ENCODE measurements at places on chromosomes 3 and 15.

- DNase-seq: no peak
Measured at GRCh38 chr3:174815750-174816149, 43.4 kb upstream of the NAALADL2 start.

GRCh38 chr3:67461667-67462142 lies 192.7 kb downstream of the SUCLG2 start:
- peak; percentile 83 for DNase-seq

DNA sequence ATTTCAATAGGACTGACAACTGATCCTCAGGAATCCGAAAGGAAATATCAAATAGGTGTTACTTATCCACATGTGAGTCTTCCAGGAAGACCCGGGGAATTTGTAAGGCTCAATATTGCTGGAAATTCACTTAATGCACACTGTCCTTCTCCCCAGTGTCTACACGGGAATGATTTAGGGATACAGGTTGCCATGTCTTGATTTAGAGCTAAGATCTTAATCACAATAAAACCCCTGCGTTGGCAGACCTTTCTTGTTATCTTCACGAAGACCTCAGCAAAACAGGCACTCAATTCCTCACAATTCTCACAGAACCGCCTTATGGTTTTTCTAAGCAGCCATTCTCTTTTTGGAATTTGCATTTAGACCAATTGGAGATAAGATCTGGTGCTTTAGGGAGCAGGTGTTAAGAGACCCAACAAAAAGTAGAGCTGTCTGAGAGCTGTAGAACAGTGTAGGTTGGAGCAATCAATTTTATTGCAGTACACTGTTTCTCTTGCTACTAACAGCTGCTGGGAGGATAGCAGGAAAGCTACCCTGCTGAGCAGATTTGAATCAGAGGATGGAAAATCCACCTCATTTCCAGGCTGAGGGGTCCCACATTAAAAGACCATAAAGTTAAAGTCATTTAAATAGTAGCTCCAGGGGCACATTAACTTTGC lies 925.7 kb downstream of the EPHA3 start:
- DNase-seq: no peak

- no peak for DNase-seq
Measured at GRCh38 chr15:82677720-82678323, 30.7 kb upstream of the CPEB1 start.

DNA sequence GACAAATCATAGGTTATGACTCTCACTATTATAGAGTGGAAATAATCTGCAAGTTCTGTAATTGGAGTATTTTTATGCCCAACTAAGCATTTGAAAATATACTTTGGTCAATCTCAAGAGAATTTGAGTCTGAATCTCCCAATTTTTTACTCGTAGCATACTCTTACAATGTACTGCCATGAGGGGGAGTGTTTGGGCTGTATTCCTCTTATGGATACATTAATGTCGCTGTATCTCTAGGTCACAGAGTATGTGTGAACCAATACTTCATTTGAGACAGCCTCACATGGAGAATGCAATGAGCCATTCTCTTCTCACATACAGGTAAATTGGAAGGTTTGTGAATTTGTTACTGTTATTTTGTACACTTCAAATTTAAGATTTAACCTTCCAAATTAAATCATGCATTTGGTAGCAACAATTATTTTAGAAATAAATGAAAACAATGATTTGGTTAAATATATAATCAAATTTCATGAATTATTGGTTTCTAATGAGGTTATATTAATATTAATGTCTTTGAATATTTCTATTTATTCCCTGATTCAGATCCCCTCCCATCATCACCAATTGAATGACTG lies 5.5 kb upstream of the CD200 start:
- peak; percentile 61 for DNase-seq

Data from fibroblast of skin of scalp (primary cell).